ENCODE measurements at places on chromosomes 13 and 19. TPM values are rescaled to one million over a fixed set of nuclear protein-coding genes. Genes with fewer than 3 reads are reported as not detected.
A peak's percentile ranks its signal among the peaks of the same experiment; 100 is the strongest.

Gene CYP2S1
- 0.79 TPM for total RNA-seq

Gene GJB2
- 0.72 TPM for total RNA-seq

Gene IGFL3
- not detected for total RNA-seq

- H3K27me3 ChIP-seq: peaks cover 31% of the 10 kb centered on the region
- H3K4me1 ChIP-seq: peaks cover 3% of the 10 kb centered on the region
- no peak for DNase-seq
- no peaks in the 10 kb centered on the region for H3K36me3 ChIP-seq
- no peak overlapping the region for H3K27ac ChIP-seq
- H3K4me3 ChIP-seq: no peak overlapping the region
Observed at GRCh38 chr13:27933580-27934328, 14.0 kb downstream of the PDX1 start.

Gene POLR1G
- total RNA-seq: 7.4 TPM

GRCh38 chr19:33293255-33294057 lies 8.9 kb downstream of the CEBPA start:
- H3K27me3 ChIP-seq: peaks cover 4% of the 10 kb centered on the region
- no peak overlapping the region for H3K4me3 ChIP-seq
- no peak for DNase-seq
- H3K4me1 ChIP-seq: no peaks in the 10 kb centered on the region

Gene ZNF724
- 12.9 TPM for total RNA-seq

Gene SLC7A10
- not detected for total RNA-seq

DNA sequence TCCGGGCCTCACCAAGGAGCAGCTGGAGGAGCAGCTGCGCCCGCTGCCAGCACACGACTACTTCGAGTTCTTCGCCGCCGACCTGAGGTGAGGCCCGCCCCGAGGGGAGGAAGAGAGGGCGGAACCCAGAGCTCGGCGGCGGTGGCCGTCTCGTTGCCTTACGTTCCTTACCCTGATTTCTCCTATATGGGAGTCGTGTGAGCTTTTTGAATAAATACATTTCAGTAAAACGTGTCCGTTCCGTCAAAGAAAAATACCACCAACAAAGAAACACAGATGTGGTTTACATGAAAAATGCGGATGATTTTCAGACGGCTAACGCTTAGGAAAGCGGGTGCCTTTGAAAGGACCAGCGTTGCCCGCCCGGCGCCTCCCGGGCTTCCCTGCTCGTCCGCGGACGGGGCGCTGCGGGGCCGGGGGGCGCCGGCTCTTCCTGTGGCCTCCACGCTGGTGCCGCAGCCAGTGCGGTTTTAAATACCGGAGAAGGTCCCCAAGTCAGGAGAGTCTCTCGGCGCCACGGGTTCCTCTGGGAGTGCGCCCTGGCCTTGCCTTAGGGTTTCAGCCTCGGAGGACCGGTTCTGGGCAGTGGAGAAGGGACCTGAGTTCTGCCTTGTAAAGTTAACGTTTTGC lies 755 bp downstream of the UPF3A start:
- H3K4me3 ChIP-seq: peak overlapping the region; percentile 91
- peaks cover 46% of the 10 kb centered on the region for H3K4me1 ChIP-seq
- peak overlapping the region; percentile 89 for H3K27ac ChIP-seq

Gene PEX11G
- 0.86 TPM for total RNA-seq

DNA sequence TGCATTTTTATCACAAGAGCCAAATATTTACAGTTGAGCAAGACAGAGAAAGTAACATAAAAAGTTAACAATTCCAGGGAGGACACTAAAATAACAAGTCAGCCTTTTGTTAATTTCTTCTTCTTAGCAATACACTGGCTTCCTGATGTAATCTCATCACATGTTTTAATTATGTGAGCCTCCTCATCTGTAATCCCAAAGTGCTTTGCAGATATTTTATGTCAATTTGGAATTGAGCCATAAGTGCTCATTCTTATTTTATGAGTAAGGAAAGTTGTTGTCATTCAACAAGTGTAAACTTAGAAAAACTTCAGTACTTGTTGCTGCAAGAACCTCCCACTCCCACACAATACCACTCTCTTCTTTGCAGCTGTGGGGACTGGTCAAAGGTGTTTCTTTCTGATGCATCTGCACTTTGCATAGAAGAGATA lies 223.6 kb downstream of the GPC6 start:
- H3K4me1 ChIP-seq: no peaks in the 10 kb centered on the region
- no peak overlapping the region for H3K4me3 ChIP-seq
- H3K36me3 ChIP-seq: no peaks in the 10 kb centered on the region
- no peaks in the 10 kb centered on the region for H3K27me3 ChIP-seq

Gene NLRP11
- total RNA-seq: 0.10 TPM

Gene PRX
- total RNA-seq: 1.5 TPM

DNA sequence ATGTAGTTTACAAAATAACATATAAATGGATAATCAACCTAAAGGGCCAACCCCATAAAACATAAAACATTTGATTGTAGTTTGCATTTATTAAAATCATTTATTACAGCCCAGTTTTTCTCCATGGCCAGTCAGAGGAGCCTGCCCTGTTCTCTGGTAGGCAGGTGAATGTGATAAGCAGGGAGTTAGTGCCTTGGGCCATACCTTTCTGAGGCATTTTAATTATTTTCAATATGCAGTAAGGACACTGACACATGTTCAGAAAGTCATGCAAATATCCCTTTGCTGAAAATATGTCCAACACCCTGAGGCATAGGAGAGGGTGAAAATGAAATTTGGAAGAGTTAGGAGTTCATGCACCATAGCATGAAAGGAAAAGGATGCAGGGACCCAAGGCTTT lies 242.6 kb upstream of the EDNRB start:
- no peaks in the 10 kb centered on the region for H3K36me3 ChIP-seq
- no peaks in the 10 kb centered on the region for H3K4me1 ChIP-seq
- H3K27me3 ChIP-seq: peaks cover 6% of the 10 kb centered on the region
- no peak overlapping the region for H3K4me3 ChIP-seq

GRCh38 chr19:41913538-41914423 lies 14.5 kb downstream of the ERFL start:
- no peak overlapping the region for H3K4me3 ChIP-seq
- peaks cover 2% of the 10 kb centered on the region for H3K36me3 ChIP-seq
- H3K4me1 ChIP-seq: peaks cover 34% of the 10 kb centered on the region
- H3K27ac ChIP-seq: no peak overlapping the region
- no peak for DNase-seq
- peaks cover 21% of the 10 kb centered on the region for H3K27me3 ChIP-seq

DNA sequence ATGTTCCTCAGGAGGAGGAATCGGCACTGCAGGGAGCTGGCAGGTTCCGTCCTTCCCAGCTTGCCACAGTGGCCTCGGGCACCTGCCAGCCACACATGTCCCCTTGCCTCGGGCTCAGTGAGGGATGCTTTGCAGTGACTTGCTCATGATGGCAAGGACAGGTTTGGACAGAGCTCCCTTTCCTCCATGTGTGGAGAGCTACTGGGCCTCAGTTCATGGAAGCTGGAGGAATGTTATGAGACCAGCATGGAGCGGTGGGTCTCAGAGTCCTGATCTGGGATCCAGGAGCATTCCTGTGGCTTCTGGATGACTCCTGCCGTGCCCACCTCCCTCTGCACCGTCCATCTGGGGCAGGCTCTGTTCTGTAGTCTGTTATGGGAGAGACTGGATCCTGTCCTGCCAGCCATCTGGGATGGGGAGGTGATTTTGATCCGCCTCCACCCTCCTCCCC lies 59.2 kb downstream of the SIPA1L3 start:
- no peak for DNase-seq
- H3K27me3 ChIP-seq: no peaks in the 10 kb centered on the region
- H3K27ac ChIP-seq: no peak overlapping the region
- H3K36me3 ChIP-seq: peaks cover 22% of the 10 kb centered on the region
